Activated naive CD8-positive, alpha-beta T cell treated with anti-CD3 and anti-CD28 coated beads for 36 hours (primary cell): ENCODE measurements at places on chromosomes 12 and 14.

GRCh38 chr14:33767586-33768457, 183.1 kb downstream of the EGLN3 start:
- no peak for DNase-seq

- DNase-seq: no peak
These were observed 4.9 kb upstream of the DYNLL1 start for GRCh38 chr12:120490833-120491512.

DNA sequence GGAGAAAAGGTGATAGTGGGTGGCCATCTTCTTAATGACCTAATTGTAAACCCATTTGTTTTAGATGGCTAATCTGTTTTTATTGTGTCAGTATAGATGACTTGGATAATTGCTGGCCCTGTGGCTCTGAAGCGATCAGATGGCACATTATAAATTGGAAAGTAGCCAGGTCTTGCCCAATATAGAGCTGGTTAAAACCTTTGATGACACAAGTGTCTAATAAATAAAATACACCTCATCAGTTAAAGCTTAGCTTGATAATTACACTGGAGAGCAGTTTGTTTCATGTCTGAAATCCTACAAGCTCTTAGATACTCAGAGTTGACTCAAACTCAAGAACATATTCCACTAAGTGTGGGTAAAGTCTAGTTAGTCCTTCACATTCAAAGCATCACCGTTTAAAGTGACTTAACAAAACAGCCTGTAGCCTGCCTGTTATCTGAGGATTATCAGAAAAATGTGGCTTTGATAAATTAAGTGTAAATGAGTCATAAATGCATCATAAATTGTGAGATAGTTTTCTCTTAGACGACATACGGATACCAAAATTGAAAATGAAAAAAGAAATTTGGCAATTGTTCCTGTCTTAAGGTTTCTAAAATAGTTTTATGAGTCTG, 280.9 kb downstream of the LRIG3 start:
- DNase-seq: no peak

- DNase-seq: no peak
These were observed 176.3 kb downstream of the KSR2 start for GRCh38 chr12:117792471-117792870.

GRCh38 chr12:87807086-87807485, 222.1 kb downstream of the C12orf50 start:
- DNase-seq: no peak

- no peak for DNase-seq
These were observed 571.4 kb downstream of the NOVA1 start for GRCh38 chr14:26026384-26026783.

- DNase-seq: no peak
These were observed 7.4 kb upstream of the GABARAPL1 start for GRCh38 chr12:10205220-10205807.

DNA sequence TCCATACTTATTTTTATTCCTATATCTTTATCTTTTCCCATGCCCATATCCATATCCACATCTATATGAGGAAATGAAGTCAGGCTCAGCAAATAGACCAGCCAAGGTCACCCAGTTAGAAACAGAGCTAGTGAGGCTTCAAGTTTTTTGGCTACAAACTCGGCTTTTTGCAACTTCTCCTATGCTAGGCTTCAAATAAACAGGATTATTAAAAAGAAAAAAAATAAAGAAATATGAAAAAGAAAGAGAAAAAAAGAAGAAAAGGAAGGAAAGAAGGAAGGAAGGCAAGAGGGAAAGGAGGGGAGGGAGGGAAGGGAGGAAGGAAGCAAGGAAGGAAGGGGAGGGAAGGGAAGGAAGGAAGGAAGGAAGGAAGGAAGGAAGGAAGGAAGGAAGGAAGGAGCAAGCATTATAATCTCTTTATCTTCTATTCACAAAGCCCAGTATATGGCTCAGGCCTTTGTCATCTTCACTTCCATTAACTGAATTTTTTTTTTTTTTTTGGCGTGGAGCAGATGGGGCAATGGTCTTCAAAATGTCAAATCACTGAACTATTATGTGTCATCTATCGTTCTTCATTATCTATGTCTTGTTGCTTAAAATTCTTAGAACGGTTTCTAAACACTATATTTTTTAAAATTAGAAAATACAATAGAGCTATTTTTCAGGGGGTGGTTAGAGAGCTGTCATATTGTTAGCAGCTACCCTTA, 418.2 kb downstream of the VRK1 start:
- no peak for DNase-seq

DNA sequence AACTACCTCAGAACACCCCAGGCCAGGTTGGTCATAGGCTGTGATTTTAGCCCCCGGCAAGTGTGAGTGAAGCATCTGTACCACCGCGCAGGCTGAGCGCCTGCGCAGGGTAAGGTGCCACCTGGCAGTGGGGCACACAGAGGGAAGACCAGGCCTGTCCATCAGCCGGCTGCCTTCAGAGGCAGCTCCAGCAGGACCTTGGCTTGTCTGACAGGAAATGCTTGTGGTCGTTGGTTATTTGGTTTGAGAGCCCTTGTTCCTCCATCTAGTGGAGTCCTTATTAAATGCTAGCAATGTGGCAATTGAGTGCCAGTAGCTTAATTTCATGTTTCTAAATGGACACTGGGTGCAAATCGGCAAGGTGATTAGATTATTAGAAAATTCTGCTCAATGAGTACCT, 27.5 kb downstream of the SLC25A29 start:
- DNase-seq: no peak

DNA sequence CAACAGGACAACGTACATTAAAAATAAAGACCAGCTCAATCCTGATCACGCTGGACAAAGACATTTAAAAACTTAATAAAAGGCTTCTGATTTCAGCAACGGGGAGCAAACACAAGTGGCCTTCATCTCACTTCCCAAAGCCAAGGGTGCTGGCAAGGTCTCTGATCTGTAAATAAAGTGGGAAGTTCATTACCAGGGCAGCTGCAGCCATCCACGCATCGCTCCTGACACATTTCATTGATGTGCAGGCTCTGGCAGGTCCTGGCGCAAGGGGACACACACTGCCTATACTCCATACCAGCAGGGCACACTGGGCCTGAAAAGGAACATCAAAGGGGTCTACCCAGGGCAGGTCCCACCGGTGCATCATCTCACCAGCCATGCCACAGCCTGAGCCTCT, 51.0 kb downstream of the VWF start:
- DNase-seq: no peak

GRCh38 chr14:23052182-23052623, 5.1 kb downstream of the CDH24 start:
- no peak for DNase-seq

DNA sequence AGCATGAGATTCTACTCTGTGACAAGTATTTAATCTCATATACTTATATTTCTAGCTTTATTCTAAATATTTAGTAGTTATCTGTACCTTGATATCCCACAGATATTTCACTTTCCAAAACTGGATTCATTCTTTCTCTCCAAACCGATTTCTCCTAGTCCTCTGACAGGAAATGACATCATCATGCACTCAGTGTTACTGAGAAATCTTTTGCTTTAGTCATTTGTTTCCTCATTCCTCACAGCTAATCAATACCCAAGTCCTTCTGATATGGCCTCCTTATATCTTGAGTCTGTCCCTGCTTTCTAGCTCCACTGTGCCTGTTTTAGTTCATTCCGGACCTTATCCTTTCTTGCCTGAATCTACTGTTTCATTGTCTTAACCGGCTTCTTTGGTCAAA, 39.4 kb upstream of the E2F7 start:
- no peak for DNase-seq

DNA sequence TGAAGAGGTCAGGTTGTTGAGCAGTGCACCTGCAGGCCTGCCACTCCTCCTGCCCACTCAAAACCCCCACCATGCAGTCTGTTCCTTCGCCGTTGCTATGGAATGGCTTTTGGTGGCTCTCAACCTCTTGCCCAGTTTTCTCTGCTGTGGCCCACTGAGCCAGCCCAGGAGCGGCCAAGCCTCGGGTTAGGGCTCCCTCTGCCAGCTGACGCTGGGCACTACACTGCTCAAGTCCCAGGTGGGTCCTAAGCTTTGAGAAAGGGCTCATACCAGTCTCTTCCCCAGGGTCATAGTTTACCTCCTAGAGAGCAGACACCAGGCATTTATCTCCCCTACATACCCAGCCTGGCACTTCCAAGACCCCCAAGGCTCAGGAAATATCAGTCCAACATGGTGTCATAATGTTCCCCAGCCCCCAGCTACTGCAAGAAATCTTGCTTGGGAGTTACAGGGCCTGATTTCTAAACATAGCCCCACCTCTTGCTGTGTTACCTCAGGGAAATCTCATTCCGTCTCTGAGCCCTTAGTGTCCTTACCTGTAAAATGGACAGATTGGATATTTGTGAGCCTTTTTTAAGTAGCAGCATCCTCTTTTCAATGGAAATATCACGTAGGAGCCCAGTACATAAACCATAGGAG, 59.4 kb downstream of the TSPAN11 start:
- DNase-seq: peak; percentile 33

DNA sequence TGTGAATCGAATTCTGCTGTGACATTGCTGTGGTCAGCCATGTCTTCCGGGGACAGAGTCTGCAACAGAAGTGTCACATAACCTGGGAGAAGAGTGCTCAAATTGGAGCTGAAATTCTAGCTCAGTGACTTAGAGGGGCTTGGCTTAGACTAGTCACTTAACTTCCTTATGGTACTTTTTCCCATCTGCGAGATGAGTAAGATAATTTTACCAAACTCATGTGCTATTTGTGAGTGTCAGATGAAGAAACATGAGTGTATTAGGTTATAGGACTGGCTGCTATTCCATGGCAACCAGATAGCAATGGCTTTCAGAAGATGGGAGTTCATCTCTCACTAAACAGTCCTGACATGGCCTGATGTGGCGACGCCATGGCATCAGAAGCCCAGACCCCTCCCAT, 104.1 kb downstream of the CHST11 start:
- no peak for DNase-seq

DNA sequence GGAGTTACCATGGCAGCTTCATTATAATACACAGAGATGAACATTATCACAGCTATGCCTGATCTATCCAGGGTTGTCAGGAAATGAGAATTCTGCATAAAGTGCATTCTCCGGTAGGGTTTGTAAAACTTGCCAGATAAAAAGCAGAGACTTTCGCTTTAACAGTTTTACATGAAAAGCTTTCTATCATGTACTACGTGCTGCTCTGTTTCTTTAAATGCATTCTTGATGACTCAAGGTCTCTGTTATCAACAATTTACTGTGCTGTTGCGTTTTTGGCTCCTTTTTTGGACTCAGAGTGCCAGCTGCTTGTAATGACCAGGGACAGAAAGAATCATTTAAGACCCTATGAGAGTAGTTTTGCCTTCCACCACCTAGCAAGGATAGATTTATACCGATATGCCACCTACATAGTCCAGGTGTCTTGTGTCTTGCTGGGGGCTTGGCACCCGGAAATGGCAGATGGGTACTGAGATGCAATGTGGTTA, 371.2 kb downstream of the BTG1 start:
- no peak for DNase-seq

DNA sequence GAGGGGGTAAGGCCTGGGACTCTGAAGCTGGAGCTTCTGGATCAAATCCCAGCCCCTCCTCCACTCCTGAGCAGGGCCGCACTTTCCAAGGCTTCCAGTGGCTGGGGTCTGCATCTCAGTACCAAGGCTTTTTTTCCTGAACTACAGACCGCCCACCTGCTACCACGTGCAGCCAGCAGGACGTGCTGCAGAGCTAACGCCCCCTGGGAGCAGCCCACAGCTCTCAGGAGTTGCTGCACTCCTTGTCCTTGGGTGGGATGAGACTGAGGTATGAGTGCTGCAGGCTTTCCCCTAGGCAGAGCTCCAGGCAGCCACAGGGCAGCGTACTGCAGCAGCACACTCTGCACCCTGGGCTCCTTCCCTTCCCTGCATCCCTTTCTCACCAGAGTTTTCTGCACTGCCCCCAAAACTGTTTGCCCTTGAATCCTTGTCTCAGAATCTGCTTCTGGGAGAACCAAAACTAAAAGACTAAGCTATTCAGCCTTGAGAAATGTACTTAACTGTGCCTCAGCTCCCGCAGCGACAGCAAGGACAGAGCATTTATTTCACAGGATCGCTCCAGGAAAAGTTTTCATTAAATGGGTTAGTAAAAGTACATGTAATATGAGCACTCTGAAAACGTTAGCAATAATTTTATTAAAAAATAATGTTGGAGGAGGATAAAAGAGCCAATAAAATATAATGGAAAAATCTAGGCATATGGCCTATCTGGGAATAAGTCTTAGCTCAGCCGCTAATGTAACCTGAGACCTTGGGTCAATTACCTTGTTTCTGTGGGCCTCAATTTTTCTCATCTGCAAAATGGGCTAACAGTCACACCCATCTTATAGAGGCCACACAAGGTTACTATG, 25.5 kb downstream of the RBM19 start:
- no peak for DNase-seq

DNA sequence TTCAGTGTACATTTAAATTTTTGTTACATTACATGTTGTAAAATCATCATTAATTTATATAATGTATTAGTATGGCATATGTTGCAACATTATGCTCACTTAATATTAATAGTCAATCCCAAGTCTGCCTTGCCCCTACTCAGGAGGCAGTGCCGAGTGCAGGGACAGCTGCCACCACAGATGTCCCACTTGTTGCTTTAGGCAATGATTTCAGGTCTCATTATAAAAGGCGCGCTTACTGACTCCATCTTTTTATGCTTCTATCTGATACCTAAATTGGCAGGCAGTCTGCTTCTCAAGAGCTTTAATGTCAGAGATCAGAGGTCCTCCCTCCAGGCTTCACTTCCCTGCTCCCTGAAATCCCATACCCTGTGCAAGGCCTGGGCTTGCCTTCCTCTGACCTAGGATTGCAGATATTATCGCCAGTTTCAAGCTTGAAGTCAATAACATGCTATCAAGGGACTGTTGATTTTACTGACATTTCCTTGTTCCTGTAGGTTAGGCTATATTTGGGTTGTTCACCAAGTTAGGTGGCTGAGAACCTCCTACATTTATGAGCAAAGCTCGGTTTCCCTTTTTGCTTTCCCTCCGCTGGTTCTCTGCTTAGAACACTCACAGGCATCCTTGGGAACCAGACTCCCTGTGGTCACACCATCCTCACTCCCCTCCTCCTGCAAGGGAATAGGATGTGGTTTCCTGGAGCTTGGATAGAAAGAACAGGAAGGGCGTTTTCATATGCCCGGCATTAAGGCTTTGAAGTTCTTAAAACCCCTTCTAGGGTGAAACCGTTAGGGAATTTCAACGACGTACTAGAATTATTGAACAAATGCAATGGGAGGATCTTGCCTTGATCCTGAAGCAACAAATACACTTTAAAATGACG, 208.4 kb upstream of the FKBP4 start:
- DNase-seq: no peak

- DNase-seq: no peak
These were observed 30.1 kb downstream of the NRDE2 start for GRCh38 chr14:90301668-90302090.

- DNase-seq: no peak
These were observed 8.8 kb downstream of the ALDH2 start for GRCh38 chr12:111775205-111776193.
